Psoas muscle (tissue), 8 donors: ENCODE measurements at places on chromosomes 3 and 15. TPM values are rescaled to one million over a fixed set of nuclear protein-coding genes. Genes with fewer than 3 reads are reported as not detected.

- DNase-seq, result no peak
These were observed 213.1 kb upstream of the LRIG1 start for GRCh38 chr3:66713921-66714320.

- DNase-seq, result peak; percentile 63
These were observed 89.5 kb downstream of the EOMES start for GRCh38 chr3:27632431-27633223.

DNA sequence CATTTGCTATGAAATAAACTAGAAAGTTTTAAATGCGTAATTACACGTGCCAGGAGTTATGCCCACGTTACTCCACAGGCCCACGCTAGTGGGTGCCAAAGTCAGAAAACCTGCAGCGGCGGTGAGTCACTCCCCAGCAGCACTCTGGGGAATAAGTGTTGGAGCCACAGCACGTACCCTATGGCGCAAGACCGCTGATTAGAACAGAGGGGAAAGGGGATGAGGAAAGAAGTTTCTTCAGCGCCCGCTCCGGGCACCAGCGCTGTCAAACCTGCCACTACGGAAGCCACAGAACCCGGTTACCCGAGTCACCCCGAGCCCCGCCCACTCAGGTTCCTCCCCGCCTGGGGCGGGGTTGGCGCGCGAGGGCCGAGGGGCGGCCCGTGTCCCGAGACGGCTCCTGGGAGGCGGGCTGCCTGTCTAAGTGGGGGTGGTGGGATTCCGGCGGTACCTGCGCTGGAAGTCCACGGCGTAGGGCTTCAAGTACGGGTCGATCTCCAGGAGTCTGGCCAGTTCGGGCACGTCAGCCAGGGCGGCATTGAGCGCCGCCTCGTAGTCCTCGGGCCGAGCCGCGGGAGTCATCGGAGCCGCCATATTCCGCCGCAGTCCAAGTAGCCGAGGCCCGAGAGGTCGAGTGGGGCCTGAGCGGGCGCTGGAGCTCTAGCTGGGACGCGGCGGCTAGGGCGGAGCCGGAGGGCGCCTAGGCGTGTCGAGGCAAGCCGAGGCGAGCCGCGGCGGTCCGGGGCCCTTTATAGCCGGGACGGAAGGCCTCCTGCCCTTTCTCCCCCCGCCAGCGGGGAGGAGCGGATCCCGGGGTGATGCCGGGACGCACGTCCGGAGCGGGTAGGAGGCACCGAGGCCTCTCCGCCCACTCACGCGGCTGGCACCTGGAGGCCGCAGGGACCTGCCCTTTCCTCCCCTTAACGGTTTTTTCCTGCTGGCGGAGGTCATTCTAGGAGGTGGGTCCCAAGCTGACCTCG lies at the start of gene GBE1:
GBE1 (minus strand) TSS at position 722 of the 980 bp plus-strand sequence; CDS start at position 594, 128 bp downstream.
- DNase-seq, result peak; percentile 98

DNA sequence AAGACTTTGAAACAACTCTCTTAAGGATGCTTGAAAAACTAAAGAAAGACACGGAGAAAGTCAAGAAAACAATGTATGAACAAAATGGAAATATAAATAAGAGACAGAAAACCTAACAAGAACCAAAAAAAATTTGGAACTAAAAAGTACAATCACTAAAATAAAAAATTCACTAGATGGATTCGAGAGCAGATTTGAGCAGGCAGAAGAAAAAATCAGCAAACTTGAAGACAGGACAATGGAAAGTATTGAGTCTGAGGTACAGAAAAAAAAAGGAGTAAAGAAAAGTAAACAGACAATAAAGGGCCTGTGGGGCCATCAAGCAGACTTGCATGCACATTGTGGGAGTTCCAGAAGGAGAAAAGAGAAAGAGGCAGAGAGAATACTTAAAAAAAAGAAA lies 13.4 kb upstream of the CDAN1 start:
- DNase-seq, result no peak

GRCh38 chr3:9817436-9817835 lies 7.4 kb downstream of the TTLL3 start:
- no peak for DNase-seq

CLSTN2 gene
- 2.0 TPM for total RNA-seq

GRK7 gene
- not detected for total RNA-seq
